Upper lobe of right lung (tissue), 1 donor: ENCODE measurements at places on chromosomes 5 and 9. TPM values are rescaled to one million over a fixed set of nuclear protein-coding genes. Genes with fewer than 3 reads are reported as not detected.

CATSPER3 gene
- 0.87 TPM for total RNA-seq

CDX1 gene
- not detected for total RNA-seq

HRCT1 gene
- total RNA-seq = 10.8 TPM

OTULIN gene
- 30.0 TPM for total RNA-seq

DNA sequence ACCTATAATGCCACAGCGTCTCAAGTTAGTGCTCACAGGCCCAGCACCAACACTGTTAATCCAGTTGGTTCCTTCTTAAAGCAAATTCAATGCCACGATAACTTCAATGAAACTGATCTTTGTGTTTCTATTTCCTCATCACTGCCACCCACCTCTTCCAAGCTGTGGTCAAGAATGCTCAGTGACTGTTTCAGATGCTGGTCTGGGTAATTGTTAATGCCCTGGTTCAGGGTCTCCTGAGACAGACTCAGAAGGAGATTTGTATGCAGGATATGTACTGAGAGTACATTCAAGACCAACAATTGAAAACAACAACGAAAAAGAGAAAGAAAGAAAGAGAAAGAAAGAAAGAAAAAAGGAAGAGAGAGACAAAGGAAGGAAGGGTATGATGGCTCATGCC, 505.3 kb downstream of the TLE4 start:
- no peak overlapping the region for H3K4me3 ChIP-seq
- H3K27ac ChIP-seq = no peak overlapping the region
- no peaks in the 10 kb centered on the region for H3K36me3 ChIP-seq
- no peak for DNase-seq

- H3K4me3 ChIP-seq = no peak overlapping the region
- H3K36me3 ChIP-seq = no peaks in the 10 kb centered on the region
- H3K4me1 ChIP-seq = peaks cover 13% of the 10 kb centered on the region
- H3K27ac ChIP-seq = no peak overlapping the region
- no peak for DNase-seq
These were observed 37.0 kb upstream of the OSMR start for GRCh38 chr5:38808666-38809343.

GRCh38 chr5:129419292-129419691, 40.8 kb upstream of the ADAMTS19 start:
- no peaks in the 10 kb centered on the region for H3K27me3 ChIP-seq
- H3K4me1 ChIP-seq = no peaks in the 10 kb centered on the region

- H3K4me3 ChIP-seq = no peak overlapping the region
- no peaks in the 10 kb centered on the region for H3K36me3 ChIP-seq
- H3K27me3 ChIP-seq = no peaks in the 10 kb centered on the region
- peaks cover 5% of the 10 kb centered on the region for H3K4me1 ChIP-seq
- DNase-seq = no peak
These were observed 2.1 kb upstream of the SLC25A46 start for GRCh38 chr5:110736753-110737152.

DNA sequence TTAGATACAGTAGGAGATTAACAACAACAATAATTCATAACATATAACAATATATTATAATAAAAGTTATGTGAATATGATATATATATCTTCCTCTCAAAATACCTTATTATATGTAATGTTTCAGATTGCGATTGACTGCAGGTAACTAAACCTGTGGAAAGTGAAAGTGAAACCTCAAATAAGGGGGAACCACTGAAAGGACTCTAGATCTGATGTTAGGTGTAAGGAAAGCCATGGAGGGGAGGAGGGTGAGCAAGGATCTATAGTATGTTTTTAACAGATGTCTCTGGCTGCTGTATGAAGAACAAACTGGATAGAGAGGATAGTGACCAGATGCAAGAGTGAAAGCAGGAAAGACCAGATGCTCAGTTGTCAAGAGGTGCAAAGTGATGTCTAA, 5.8 kb upstream of the FSTL4 start:
- H3K27me3 ChIP-seq = peaks cover 26% of the 10 kb centered on the region
- no peak for DNase-seq
- no peaks in the 10 kb centered on the region for H3K36me3 ChIP-seq

DNA sequence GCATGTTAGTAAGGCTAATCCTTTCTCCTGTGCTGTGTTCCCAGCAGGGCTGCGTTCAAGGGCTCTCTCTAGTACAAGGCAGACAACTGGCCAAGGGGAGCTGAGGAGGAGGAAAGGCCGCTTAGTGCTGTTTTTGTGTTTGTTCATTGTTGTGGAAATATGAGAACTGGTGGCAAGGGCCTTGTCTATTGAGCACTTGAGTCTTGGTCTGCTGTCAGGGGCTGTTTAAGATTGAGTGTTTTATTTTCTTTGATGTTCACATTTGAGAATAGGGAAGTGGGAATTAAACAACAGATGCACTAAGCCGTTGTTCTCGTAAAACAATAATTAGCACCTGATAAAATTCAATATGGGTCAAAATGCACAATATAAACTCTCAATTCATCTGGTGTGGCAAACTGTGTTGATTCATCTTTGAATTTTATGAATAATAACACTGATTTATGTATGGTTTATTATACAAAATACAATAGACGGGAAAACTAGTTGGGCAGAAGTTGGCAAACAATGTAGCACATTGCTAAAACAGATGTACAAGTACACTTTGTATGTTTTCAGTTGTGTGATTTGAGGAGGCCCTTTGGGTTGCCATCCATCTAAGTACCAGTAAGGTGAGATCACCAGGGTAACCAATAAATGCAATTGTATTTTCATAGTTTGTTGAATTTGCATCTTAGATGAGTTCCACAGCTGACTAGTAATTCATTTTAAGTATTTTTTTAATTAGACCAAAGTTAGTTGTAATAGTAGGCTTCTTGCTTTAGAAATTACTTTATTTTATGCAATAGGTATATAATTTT, 97.6 kb upstream of the GRHPR start:
- H3K4me3 ChIP-seq = no peak overlapping the region
- no peaks in the 10 kb centered on the region for H3K27me3 ChIP-seq
- H3K27ac ChIP-seq = no peak overlapping the region

DNA sequence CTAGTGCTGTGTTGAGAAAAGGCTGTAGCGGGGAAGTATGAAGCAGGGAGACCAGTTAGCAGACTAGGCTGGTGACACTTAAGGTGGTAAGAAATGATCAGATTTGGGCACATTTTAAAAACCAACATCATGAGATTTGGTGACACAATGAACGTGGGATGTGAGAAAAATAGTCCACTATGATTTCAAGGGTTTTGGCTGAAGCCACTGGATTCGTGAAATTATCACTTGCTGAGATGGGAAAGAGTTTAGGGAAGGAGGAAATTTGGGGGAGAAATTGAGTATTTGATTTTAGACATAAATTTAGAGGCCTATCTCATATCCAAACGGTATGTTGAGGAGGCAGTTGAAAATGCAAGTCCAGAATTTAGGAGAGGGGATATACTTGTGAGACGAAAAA, 23.1 kb downstream of the SKP2 start:
- no peak overlapping the region for H3K4me3 ChIP-seq
- H3K27ac ChIP-seq = no peak overlapping the region
- no peak for DNase-seq
- H3K27me3 ChIP-seq = no peaks in the 10 kb centered on the region

DNA sequence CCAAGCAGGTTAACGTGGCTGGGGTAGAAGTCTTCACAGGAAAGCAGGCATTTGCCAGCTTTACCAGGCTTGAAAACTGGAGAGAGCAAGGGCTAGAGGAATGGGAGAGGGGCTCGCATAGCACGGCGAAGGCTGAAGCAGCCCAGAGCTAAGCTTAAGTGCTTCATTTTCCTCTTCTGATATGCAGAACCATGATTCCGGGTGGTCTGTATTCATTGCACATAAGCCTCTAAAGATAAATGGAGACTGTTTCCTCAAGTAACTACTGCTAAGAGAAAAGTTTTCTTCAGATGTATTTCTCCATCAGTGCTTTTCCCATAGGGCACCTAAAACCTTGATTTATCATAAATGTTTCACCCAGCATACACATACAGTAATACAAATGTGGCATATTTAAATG, 414.1 kb downstream of the MLLT3 start:
- H3K4me3 ChIP-seq = no peak overlapping the region
- no peaks in the 10 kb centered on the region for H3K4me1 ChIP-seq
- H3K36me3 ChIP-seq = no peaks in the 10 kb centered on the region
- H3K27me3 ChIP-seq = no peaks in the 10 kb centered on the region
- H3K27ac ChIP-seq = no peak overlapping the region
- no peak for DNase-seq

DNA sequence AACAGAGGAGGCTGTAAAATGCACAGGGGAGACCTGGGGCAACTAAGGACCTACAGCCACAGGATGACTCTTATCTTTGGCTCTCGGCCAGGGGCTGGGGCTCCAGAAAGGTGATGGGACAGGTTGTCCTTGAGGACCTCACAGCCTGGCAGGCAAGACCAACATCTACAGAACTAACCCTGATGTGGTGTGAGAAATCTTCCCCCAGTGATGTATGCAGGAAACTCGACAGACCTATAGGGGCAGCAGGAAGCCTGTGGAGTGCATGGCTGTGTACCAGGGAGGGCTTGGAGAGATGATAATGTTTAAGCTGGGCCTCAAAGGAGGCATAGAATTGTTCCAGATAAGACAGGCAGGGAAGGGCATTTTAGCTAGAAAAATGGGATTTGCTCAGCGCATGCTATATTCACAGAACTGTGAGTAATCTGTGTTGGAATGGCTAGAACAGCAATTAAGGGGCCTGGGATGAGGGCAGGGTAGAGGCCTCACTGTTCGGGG, 68.5 kb upstream of the SLC25A51 start:
- peak; percentile 46 for DNase-seq
- peaks cover 25% of the 10 kb centered on the region for H3K4me1 ChIP-seq
- no peak overlapping the region for H3K27ac ChIP-seq
